ENCODE measurements at places on chromosomes 16 and 17. TPM values are rescaled to one million over a fixed set of nuclear protein-coding genes. Genes with fewer than 3 reads are reported as not detected.

DNA sequence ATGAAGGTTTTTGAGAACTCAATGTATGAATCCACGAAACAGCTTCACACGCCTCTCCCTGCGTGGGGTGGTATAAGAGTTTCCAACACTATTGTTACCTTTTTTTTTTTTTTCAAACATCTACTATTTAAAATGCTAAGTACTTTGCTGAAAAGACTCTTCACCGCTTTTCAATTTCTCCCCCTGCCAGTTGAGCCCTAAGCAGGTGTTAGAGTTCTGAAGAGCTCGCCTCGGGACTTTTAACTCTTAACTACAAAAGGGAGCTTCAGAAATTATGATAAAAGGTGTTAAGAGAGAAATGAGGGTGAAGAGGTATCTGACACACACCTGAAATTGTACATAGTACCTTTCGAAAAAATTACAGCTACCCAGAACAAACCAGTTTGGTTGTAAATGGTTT is 20.9 kb upstream of the PSMD7 start:
- H3K27me3 ChIP-seq: peaks cover 10% of the 10 kb centered on the region
- no peak overlapping the region for H3K4me3 ChIP-seq
- no peaks in the 10 kb centered on the region for H3K36me3 ChIP-seq
- DNase-seq: no peak

DNA sequence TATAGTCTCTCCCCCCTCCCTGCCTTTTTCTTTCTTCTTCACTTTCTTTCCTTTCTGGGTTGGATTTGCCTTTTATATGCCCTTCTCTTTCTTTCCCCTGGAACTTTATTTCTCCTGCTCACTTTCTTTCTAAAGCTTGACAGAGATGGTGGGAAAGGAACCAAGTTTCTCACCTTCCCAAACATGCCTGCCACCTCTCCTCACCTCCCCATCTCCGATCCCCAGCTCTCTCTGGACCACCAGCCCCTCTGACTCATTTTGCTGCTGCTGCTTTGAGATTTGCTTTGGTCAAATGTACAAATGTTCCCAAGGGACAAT is 6.7 kb upstream of the LHX1 start:
- no peaks in the 10 kb centered on the region for H3K36me3 ChIP-seq
- no peak for DNase-seq
- H3K4me1 ChIP-seq: peaks cover 27% of the 10 kb centered on the region
- no peak overlapping the region for H3K4me3 ChIP-seq
- H3K27me3 ChIP-seq: peaks cover 80% of the 10 kb centered on the region

GRCh38 chr16:62036101-62036801 is at the start of gene CDH8:
Gene CDH8 (minus strand): TSS chr16:62036438. CDS start chr16:62021403, 15,035 bp downstream.
- no peak within 1 kb of the TSS for H3K27ac ChIP-seq
- peaks cover 48% of the 10 kb centered on the region for H3K27me3 ChIP-seq
- peaks cover 9% of the 10 kb centered on the region for H3K4me1 ChIP-seq

- no peak overlapping the region for H3K4me3 ChIP-seq
- H3K4me1 ChIP-seq: no peaks in the 10 kb centered on the region
- no peaks in the 10 kb centered on the region for H3K27me3 ChIP-seq
- no peak overlapping the region for H3K27ac ChIP-seq
Measured at GRCh38 chr16:28126684-28127620, 63.4 kb upstream of the GSG1L start.

DNA sequence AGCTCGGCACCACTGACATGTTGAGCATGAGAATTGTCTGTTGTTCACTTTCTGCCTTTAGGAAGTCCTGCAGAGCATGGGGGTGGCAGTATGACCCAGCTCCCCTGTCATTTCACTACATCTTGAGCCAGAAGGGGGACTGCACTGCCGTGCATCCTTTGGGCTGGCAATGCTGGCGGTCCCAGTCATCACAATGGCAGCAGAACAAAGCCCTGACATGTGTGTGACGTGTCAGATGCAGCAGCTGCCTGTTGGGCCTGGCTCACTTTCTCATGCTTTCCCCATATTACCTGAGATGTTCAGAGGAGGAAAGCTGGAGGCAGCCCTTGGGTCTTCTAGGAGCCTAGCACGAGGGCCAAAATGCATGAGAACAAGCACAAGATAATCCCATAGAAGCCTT is 6.3 kb upstream of the ABAT start:
- H3K36me3 ChIP-seq: no peaks in the 10 kb centered on the region
- no peak overlapping the region for H3K4me3 ChIP-seq
- H3K4me1 ChIP-seq: no peaks in the 10 kb centered on the region
- H3K27me3 ChIP-seq: peaks cover 2% of the 10 kb centered on the region

GRCh38 chr16:69114976-69115355 is 9.5 kb downstream of the HAS3 start:
- H3K4me1 ChIP-seq: no peaks in the 10 kb centered on the region
- H3K36me3 ChIP-seq: peaks cover 11% of the 10 kb centered on the region
- H3K4me3 ChIP-seq: no peak overlapping the region
- no peak overlapping the region for H3K27ac ChIP-seq

DNA sequence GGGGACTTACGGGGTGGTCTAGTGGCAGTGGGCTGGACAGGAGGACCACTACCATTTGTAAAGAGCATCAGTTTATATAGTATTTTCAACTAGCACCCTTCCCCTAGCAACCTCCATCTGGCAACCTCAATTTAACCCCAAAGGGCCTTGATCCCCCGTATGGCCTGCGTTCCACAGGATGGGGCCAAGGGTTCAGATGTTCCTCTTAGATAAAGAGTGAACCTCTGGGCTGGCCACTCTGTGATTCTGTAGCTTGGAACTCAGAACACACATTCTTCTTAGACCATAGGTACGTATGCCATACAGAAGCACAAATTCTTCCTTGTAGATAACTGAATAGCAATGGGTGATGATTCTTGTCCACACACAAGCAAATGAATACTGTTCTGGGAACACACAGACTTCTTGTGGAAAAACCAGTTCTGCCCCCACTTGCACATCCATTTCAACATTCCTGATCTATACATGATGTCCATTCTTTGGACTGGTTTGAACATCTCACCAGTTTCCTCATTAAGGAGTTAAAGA is 1.9 kb upstream of the GGA2 start:
- no peak for DNase-seq
- H3K27ac ChIP-seq: no peak overlapping the region
- H3K4me3 ChIP-seq: no peak overlapping the region
- H3K4me1 ChIP-seq: peaks cover 13% of the 10 kb centered on the region
- H3K27me3 ChIP-seq: no peaks in the 10 kb centered on the region

- no peak for DNase-seq
- peaks cover 14% of the 10 kb centered on the region for H3K4me1 ChIP-seq
- H3K27ac ChIP-seq: no peak overlapping the region
- H3K27me3 ChIP-seq: no peaks in the 10 kb centered on the region
Measured at GRCh38 chr17:72380737-72381136, 259.9 kb downstream of the SOX9 start.

DNA sequence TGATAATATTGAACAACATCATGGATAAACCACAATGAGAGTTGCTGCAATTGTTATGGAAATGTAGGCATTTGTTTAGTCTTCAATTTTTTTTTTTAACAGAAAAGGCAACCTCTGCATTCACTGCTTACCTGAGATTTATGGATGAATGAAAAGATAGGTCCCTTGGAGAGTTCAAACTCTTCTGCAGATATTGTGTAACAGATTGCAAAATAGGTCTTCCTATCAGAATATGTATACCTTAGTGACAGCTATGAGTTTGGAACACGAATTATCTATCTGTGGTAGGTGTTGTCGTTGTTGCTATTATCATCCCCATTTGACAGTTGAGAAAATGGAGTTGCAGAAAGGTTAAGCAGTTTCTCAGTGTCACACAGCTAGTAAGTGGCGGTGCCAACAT is 1.2 kb upstream of the KCNJ16 start:
- H3K4me1 ChIP-seq: no peaks in the 10 kb centered on the region
- no peaks in the 10 kb centered on the region for H3K27me3 ChIP-seq
- no peak for DNase-seq
- H3K36me3 ChIP-seq: no peaks in the 10 kb centered on the region
- no peak overlapping the region for H3K27ac ChIP-seq

DNA sequence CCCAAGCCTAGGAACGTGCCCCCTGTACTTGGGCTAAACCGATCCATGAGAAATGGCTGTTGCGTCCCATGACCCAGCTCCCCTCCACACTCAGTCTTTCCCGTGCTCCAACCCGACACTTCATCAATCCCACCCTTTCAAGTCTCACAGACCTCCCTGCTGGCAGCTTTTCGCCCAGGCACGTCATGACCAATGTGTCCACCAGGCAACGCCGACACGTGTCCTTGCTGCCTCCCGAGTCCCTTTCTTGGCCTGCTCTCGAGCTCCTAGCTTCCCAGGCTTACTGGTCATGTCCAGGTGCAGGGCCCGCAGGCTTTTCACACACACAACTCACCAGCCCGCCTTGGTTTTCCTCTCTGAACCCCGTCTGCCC is 12.2 kb downstream of the MNT start:
- H3K27me3 ChIP-seq: no peaks in the 10 kb centered on the region
- no peak overlapping the region for H3K27ac ChIP-seq
- peaks cover 5% of the 10 kb centered on the region for H3K36me3 ChIP-seq
- DNase-seq: no peak

GRCh38 chr16:30115238-30115637 is 1.9 kb upstream of the GDPD3 start:
- no peaks in the 10 kb centered on the region for H3K27me3 ChIP-seq
- H3K4me3 ChIP-seq: no peak overlapping the region
- H3K4me1 ChIP-seq: no peaks in the 10 kb centered on the region
- peaks cover 9% of the 10 kb centered on the region for H3K36me3 ChIP-seq

GRCh38 chr17:6072611-6073010 is 2.4 kb downstream of the WSCD1 start:
- no peak overlapping the region for H3K4me3 ChIP-seq
- H3K27ac ChIP-seq: no peak overlapping the region
- DNase-seq: no peak
- no peaks in the 10 kb centered on the region for H3K36me3 ChIP-seq

DNA sequence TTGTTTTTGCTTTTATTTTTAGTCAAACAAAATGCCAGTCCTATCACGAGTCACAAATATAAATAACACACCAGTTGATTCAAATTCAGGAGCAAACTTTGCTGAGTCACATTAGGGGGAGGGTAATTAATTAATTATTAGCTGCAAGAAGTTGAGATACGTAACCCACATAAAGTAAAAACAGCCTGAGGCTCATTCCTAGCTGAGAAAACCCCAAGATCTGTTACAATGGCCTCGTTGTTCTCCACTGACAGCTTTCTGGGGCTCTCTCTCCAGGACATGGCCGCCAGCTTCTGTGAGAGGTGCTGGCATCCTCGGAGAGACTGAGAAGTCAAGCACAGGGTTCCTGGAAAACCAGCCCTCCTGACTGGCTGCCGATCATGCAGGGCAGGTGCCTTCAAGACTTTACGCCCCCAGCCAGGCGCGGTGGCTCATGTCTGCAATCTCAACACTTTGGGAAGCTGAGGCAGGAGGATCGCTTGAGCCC is 11.1 kb downstream of the RAB40B start:
- H3K27me3 ChIP-seq: no peaks in the 10 kb centered on the region
- no peak overlapping the region for H3K27ac ChIP-seq
- no peak for DNase-seq
- no peaks in the 10 kb centered on the region for H3K4me1 ChIP-seq
- H3K4me3 ChIP-seq: no peak overlapping the region
- H3K36me3 ChIP-seq: no peaks in the 10 kb centered on the region

DNA sequence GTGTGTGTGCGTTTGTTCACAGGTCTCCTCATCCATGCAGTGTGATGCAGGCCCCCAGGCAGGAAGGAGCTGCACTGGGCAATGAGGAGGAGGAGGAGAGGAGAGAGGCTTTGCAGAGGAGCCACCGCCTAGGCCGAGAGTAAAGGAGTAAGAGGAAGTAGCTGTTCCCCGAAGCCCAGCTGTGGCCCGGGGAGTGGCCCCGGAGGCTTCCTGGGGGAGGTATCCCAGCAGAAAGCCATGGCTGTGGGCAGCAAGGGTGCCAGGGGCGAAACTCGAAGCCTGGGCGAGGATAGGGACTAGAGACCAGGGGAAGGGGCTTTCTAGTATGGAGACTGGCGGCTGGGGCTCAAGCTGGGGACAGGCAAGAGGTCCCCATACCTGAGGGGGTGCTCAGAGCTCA is 12.2 kb downstream of the C16orf95 start:
- H3K27ac ChIP-seq: no peak overlapping the region
- DNase-seq: no peak
- no peaks in the 10 kb centered on the region for H3K27me3 ChIP-seq
- H3K4me3 ChIP-seq: no peak overlapping the region
- H3K4me1 ChIP-seq: no peaks in the 10 kb centered on the region

DNA sequence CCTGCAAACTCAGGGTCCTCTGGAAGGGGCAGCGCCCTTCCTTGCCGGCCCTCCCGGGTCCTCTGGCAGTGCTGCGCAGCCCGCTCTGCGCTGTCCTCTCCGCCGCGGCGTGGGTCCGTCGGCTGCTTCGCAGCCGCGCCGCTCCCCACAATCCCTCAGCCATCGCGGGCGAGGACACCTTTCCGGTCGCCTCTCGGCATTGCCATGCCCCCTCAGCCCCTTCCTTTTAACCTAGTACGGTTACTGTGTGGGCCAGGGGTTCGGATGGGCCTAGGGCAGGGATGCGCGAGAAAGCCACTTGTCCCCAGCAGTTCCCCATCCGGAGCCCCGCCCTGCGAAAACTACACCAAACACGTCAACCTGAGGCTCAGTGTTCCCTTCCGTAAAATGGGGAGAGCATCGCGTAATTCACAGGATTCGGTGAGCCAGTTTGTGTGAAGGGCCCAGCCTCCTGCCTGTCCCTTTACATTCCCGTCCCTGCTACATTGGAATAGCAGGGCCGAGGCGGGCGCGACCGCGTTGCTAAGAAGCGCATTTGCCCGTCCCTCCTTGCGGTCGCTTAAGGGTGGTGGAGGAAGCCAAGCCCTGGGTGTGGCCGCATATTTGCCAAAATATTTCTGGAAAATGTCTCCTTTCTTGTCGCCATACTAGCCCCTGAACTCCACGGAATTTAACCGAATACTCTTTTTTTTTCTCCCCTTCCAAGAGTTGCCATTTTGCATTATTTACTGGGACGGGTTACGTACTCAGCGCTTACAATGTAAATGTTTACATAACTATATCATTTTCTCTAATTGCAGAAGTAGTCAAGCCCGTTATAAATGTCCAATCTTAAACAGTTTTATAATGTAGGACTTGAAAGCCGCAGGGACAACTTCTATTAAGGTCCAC is 13.2 kb downstream of the COPZ2 start:
- no peak overlapping the region for H3K27ac ChIP-seq
- no peaks in the 10 kb centered on the region for H3K27me3 ChIP-seq
- DNase-seq: peak; percentile 48
- peak overlapping the region; percentile 65 for H3K4me3 ChIP-seq
- H3K4me1 ChIP-seq: peaks cover 31% of the 10 kb centered on the region

DNA sequence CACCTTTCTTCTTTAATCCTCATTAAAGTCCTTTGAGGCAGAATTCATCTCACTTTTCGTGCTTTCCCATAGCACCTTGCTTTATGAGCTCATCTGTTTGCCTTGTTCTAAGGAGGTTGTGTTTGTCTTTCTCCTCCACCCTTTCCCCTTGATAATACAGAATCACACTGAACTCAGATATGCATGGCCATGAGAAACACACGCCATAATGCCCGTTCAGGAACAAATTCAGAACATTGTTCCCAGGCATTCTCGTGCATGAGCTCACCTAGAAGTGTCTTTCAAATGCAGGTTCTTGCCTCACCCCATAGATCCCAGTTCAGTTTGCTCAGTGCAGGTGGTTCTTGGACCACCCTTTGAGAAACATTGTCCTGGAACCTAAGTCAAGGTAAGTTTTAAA is 71.1 kb downstream of the TMEM114 start:
- H3K27me3 ChIP-seq: no peaks in the 10 kb centered on the region
- H3K36me3 ChIP-seq: no peaks in the 10 kb centered on the region
- no peak overlapping the region for H3K4me3 ChIP-seq
- no peaks in the 10 kb centered on the region for H3K4me1 ChIP-seq

CTRB2 gene
- 0.43 TPM for total RNA-seq

TPSB2 gene
- not detected for total RNA-seq

HOXB6 gene
- total RNA-seq: not detected

FBXW10 gene
- not detected for total RNA-seq

CMTM1 gene
- 6.4 TPM for total RNA-seq
